GM04503 (cell line): ENCODE measurements at places on chromosomes 13 and 19.
A peak's percentile ranks its signal among the peaks of the same experiment; 100 is the strongest.

GRCh38 chr19:11234486-11235075, 4.8 kb upstream of the ANGPTL8 start:
- DNase-seq, result no peak

GRCh38 chr13:101755228-101755887, 302.9 kb downstream of the ITGBL1 start:
- no peak for DNase-seq

DNA sequence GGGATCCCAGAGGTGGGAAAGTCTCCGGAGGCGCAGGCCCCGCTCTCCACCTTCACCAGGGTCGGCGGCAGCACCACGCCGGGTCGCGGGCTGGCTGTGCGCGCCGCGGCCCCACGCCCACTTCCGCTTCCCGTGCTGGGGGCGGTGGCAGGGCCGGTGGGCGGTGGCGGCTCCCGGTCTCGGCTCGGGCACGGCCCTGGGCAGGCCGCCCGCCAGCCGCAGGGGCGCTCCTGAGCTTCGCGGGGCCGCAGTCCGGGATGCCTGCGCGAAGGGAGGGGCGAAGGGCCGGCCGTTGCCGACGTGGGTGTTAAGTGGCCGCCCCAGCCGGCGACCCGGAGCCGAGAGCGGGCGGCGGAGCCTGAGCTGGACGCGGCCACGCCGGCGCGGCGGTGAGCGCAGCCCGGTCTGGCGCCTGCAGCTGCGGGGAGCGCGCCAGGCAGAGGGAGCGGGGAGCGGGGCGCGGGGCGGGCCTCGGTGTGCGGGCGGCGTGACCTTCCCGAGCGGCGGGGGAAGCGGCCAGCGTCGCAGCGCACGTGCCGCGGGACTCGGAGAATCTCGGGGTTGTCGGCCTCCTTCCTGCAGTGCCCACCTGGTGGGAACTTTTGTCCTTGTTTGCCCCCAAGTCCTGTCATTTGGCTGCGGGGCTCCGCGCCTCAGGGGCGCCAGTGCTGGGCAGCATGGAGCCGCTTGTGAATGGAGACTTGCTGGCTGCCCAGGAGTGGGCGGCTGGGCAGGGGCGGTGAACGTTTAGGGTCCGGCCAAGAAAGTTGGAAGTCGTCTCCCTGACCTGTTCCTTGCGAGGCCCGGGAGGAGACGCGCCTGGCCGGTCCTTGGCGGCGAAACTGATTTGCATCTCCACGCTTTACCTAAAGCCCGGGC, at the start of gene SLC25A15:
TSS of gene SLC25A15 (plus strand) at position 337 of the 879 bp plus-strand sequence. CDS start 3,616 bp downstream, outside the sequence.
- no peak for DNase-seq

GRCh38 chr13:74098077-74098476, 36.1 kb downstream of the KLF12 start:
- DNase-seq, result no peak

DNA sequence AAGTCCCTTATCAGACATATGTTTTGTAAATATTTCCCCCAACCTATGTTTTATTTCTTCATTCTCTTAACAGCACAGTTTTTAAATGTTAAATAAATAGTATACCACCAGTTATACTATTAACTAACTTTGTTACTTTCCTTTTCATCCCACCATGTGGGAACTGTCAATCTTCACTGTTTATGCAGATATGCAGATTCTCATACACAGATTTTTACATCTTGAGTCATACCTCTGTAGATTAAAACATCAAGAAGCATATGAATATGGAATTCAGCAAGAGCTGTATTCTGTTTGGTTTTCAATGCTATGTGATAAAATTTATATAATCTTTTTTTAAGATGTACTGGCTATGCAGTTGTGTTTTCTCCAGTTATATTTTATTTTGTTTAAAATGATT, 566.3 kb downstream of the LIG4 start:
- DNase-seq, result no peak

GRCh38 chr19:13981021-13981420, 25.1 kb downstream of the RFX1 start:
- no peak for DNase-seq

GRCh38 chr13:109945206-109945960, 159.0 kb upstream of the IRS2 start:
- peak; percentile 81 for DNase-seq

- no peak for DNase-seq
Observed at GRCh38 chr13:25518441-25518840, 146.7 kb downstream of the ATP8A2 start.

DNA sequence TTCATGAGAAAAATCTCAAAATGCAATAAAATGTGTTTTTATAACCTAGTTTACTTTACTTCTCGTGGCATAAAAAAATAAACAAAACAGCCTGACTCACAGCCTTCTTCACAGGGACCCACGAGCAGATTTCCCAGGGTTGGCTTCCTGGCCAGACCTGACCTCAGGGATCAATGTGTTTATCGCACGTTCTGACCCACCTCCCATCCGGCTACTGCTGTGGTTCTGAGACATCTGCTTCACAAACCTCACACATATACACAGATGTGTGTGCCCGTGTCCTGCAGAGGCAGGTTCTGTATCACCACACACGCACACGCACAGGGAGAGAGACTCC, 118.3 kb downstream of the COL4A2 start:
- DNase-seq, result no peak
